ENCODE measurements at places on chromosomes 16 and 17.

DNA sequence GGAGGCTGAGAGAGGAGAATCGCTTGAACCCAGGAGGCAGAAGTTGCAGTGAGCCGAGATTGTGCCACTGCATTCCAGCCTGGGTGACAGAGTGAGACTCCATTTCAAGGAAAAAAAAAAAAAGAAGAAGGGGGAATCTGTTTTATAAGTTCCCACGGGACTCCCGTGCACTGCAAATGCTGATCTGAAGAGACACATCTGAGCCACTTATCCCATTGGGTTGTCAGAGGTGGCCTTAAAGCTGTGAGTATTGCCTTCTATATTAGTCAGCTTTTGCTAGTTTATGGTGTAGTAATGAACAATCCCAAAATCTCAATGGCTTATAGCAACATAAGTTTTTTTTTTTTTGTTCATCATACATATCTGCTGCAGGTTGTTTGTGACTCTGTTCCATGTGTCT lies 82.8 kb downstream of the MRM1 start:
- DNase-seq: no peak

GRCh38 chr17:75090871-75091854 lies 3.4 kb downstream of the SLC16A5 start:
- no peak for DNase-seq

- no peak for DNase-seq
Observed at GRCh38 chr16:57637020-57637419, 8.6 kb downstream of the ADGRG1 start.

DNA sequence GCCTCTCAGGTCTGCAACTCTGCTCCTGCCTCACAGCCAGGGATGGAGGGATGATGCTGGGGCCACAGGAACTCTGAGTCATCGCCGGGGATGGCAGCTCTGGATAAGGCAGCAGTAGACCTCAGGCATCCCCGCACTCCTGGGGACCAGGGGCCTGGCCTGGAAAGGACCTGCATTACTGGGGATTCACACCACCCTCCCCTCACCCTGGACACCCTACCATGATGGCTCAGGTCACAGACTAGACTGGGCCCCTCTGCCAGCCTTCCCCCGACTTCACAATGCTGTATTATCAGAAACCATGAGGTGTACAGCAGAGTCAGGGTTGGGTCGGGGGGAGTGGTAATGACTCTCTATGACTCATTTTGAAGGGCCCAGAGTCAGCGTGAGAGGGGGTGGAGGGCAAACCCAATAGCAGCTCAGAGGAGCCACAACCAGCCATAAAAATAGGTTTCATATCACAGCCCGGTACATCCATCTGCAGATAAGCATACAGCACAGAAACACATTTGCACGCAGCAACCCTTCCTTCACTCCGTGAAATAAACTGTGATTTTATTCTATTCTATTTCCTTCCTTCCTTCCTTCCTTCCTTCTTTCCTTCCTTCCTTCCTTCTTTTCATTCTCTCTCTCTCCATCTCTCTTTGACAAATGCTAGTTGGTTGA lies 28.8 kb downstream of the DYNLRB2 start:
- DNase-seq: peak; percentile 21

GRCh38 chr17:38603786-38604478 lies 1.8 kb downstream of the SRCIN1 start:
- DNase-seq: no peak

DNA sequence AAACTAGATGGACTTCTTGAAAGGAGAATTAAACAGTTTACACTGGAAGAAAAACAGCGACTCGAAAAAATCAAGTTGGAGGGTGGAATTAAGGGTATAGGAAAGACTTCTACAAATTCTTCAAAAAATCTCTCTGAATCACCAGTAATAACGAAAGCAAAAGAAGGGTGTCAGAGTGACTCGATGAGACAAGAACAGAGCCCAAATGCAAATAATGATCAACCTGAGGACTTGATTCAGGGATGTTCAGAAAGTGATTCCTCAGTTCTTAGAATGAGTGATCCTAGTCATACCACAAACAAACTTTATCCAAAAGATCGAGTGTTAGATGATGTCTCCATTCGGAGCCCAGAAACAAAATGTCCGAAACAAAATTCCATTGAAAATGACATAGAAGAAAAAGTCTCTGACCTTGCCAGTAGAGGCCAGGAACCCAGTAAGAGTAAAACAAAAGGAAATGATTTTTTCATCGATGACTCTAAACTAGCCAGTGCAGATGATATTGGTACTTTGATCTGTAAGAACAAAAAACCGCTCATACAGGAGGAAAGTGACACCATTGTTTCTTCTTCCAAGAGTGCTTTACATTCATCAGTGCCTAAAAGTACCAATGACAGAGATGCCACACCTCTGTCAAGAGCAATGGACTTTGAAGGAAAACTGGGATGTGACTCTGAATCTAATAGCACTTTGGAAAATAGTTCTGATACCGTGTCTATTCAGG lies 85.0 kb downstream of the C17orf58 start:
- DNase-seq: no peak

DNA sequence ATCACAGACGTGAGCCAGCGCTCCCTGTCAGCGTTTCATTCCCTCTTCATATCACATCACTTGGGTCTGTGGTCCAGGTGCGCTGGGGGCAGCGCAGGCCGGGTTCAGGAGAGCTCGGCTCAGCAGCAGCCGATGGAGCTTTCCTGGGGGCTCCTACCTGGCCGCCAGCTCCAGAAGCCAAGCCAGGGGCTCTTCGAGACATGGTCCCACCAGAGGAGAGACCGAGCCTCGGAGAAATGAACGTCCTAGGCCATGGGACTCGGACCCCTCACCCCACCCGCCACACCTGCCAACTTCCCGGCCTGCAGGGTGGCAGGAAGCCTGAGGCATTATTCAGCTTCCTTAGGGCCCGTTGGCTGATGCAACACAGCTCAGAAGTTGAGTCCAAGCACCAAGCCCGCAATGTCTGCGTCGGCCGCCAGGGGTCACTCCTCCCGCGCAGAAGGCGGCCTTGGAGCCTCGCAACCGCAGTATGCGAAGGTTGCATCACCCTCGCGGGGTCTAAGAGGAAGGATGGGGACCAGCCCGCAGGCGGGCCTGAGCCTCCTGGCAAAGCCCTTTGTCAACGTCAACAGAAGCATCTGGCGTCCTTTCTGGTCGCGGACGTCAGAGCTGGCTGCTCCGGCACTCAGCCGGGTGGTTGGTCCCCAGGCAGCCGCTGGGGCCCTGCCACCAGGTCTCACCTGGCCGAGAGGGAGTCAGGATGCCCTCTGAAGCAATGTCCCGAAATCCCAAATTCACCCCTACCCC lies 13.2 kb upstream of the KLHDC4 start:
- DNase-seq: peak; percentile 82

DNA sequence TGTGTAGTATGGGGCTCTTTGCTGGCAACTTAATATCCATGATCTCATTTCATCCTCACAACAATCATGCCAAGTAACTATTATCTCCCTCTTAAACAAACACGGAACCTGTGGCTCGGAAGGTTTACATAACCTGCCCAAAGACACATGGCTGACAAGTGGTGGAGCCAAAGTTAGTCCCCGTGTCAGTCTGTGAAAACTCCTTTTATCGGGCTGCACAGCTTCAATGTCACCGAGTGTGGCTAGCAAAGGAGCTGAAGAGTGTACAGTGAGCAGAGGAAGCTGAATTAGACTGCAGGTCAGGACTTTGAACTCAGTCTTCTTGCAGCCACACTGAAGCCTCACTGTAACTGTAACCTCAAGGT lies 80.3 kb downstream of the PARN start:
- DNase-seq: no peak

DNA sequence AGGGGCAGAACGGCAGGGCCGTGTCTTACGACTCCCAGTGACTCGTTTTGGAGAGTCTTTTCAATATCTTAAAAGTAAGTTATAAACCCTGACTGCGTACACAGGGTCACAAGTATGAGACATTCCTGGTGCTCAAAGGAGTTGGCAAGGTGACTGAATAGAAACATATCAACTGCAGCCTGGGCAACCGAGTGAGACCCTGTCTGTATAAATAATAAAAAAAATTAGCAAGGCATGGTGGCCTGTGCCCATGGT lies 83.3 kb downstream of the PGS1 start:
- no peak for DNase-seq

DNA sequence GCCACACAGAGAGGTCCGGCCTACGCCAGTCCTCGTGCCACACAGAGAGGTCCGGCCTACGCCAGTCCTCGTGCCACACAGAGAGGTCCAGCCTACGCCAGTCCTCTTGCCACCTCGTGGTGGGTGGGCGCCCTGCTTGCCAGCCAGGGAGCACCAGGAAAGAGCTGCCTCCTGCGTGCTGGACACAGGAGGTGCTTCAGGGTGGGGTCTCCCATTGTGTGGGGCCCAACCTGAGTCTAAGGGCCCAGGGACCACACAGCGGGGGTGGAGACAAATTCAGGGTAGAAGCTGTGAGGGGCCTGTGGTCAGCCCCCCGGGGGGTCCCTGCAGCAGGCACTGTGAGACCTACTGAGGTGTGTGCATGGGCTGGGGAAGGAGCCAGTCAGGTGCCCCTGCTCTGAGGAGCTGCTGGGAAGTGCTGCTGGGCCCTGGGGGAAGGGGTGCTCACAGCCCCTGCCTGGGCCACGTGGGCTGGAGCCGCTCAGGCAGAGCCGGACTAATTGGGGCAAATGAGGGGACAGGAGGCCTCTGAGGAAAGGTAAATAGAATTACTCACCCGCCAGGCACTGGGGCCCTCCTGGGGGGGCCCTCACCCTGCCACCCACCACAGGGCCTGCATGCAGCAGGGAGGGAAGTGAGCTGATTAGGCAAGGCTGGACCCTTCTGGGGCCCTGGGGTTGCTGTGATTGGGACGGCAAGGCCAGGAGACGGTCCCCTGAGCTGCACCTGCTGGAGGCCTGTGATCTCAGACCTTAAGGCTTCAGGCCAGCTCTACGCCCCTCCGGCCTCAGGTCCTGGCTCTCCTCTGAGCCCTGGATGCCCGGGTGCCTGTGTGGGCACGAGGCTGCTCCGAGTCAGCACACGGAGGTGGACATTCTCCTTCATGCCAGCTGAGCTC lies 11.0 kb downstream of the GCGR start:
- no peak for DNase-seq

DNA sequence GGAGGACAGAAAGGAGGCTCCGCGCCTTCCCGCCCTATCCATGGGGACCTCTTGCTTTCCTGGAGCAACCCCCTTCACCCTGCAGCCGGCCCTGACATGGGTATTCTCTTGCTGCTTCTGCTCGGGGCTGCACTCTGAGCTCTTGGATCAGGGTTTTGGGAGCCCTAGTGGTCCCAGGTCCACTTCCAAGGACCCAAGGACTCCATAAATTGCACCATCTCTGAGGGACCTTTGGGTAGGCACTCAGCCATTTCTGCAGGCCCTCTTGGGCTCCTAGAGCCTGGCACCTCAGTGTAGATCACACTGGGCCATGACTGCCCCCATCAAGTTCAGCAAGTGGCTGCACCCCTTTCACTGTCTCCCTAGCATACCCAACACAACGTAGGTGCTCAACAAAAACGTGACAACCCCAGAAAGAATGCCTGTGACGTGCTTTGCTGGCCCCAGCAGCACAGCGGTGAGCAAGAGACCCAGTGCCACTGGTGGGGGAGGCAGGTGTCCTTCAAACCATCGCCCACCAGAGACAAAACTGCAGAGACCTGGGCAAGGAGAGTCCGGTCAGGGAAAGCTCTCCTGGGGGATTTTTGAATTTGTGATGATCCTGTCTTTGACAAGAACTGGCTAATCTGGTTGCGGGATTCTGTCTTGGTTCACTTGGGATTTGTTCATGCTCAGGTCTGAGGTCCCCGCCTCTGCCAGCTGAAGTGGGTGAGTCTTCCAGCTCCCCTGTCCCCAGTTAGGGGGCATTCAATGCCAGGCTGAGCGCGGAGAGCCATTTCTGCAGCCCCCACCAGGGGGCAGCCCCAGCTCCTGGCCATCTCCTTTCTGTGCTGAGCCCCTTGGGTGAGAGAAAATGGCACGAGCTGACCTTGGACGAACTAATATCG lies 2.5 kb upstream of the RAB11FIP4 start:
- DNase-seq: peak; percentile 18

DNA sequence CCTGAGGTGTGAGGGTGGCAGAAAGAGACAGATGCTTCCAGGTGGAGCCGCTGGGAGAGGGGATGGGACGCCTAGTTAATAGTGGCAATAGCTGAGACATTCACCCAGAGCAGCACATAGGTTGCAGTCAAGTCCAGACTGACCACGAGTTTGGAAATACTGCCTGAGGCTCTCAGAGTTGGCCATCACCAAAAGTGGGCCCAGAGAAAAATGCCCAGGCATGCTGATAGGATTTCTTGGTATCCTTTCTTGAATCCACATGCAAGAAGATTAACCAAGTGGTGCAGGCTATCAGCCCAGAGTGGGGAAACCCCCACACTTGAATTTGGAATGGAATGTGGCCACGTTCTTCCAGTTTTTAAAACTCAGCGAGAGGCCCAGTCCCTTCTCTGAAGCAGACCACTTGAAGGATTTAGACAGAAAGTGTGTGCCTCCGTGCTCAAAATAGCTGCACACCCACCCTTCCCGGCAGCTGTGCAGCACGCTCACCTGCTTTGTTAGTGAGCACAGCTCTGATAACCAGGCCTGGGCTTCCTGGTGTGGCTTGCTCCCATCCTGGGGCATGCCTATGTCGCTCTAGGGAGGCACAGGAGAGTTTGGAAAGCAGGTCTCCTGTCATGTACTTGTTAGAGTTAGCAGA lies 35.7 kb downstream of the PLD6 start:
- DNase-seq: no peak

- no peak for DNase-seq
Observed at GRCh38 chr16:66925322-66925840, at the start of gene RRAD. Gene RRAD (minus strand): TSS chr16:66925535. CDS start chr16:66925179, 356 bp downstream.

DNA sequence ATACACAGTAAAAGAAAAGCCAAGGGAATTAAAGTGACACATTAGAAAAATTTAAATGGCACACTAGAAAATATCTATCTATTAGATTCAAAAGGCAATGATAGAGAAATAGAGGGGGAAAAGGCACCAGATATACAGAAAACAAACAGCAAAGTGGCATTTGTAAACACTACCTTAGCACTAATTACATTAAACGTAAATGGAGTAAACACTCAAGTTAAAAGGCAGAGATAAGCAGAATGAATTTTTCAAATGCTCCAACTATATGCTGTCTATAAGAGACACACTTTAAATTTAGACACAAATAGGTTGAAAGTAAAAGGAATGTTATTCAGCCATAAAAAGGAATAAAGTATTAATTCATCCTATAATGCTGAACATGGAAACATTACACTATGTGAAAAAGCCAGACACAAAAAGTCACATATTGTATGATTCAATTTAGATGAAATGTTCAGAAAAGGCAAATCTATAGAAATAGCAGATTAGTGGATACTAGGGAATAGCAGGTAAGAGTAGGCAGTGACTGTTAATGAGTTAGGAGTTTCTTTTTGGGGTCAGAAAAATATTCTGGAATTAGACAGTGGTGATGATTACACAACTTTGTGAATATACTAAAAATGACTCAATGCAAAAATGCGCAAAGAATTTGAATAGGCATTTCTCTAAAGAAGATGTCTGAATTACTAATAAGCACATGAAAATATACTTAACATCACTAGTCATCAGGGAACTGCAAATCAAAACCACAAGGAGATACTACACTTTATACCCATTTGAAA lies 92.4 kb downstream of the BRIP1 start:
- DNase-seq: no peak

DNA sequence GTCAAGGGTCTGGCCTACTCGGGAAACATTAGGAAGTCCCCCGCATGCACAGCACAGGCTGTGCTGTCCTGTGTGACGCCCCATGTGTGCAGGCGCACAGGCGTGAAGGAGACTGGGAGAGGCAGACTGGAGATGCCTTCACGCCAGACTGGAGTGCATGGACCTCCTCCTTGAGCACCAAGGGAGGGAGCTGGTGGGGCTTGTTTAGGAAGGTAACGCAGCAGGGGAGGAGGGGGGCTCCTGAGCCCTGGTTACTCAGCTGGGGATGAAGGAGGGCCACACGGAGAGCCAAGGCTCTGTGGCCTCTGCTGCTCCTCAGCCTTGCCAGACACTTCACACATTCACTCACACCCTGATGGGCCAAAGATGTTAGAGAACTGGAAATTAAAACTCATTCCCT lies 7.7 kb downstream of the HSDL1 start:
- DNase-seq: no peak

All from T follicular helper cell (primary cell).